ENCODE measurements at places on chromosomes 3 and 15.

DNA sequence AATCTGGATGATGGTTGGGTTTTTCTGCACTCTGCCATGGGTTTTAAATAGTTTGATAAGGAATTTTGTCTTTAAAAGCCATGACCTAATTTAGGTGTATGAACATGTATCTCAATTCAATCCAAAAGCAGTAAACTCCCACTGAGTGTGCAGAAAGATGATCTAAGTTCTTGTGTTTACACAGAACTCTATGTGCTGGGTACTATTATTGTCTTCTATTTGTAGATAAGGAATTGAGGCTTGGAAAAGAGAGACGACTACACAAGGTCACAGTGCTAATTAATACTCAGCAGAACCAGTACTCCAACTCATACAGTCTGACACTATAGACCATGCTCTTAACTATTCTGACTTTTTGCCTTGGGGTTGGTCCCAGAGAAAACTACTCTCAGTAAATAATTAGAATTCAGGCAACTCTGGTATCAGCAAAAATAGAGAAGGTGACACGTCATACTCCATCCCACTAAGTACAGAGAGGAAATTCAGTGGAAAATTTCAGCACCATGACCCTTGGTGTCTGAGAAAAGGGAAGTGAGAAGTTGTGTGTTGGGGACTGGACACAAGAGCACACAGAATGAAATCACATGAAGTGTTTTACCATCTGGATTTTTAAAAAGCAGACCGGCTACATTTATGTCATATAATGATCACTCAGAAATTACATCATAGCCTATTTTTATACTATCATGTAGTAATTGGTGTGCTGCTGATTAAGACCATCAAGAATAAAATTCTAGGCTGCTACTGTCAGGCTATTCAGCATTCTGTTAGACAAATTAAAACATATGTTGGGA is 18.3 kb upstream of the MYH15 start:
- no peak for DNase-seq

DNA sequence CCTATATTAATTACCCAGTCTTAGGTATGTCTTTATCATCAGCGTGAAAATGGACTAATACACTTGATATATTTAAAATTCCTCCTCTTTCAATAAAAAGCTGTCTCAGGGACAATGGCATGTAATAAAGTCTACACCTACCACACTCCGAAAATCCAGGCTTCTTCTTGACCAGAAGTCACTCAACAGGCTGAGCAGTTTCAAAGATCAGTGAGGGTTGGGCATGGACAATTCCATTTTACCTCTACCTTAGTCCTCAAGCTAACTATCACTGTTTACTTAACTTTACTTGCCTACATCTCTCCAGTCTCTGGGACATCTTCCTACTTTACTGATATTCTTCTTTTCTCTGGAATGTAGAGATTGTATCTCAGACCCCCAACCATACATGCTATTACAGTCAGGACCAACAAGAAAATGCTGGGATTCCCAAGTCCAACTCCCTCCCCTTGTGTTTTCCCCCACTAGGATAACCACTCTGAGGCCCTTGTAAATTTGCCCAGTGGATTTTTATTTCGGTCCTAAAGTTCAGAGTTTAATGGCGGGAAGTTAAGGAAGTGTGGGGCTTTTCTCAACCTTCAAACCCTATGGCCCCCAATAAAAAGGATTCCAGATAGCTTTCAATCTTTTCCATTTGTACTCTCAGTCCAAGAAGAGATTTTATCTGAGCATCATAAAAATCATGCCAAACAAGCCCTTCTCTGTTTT is 137.1 kb upstream of the TSC22D2 start:
- no peak for DNase-seq

DNA sequence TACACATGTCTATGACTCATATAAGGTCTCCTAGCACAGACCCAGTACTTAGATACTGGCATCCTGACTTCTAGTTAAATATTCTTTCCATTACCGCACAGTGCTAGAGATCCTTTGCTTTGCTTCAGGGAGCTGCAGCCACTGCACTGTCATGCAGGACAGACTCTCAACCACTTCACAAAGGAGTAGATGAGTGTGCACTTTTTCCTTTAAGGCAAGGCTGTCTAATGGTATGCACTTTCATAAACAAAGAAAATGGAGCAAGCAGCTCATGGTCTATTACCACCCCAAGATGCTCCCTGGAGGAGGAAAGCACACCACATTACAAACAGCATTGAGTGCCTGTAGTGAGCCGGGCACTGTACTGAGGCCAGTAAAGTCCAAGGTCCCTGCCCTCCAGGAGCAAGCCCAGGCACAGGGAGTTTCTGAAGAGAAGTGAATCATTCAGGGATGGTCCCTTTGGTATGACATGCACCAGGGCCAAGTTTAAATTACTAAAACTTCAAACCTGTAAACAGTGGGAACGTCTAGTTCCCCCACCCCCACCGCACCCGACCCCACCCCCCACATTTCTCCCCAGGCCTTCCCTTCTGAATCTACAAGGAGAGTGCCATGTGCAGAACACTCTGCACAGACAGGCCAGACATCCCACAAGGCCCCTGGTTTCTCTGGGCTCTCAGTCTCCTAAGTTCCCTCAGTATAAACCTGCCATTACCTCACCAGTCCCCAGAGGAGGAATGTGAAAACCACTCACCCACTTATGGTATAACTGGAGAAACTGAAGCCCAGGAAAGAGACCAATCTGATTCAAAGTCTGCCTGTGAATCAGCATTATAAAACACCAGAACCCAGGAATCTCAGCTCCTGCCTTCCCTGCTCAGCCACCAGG is 107.8 kb upstream of the BCL6 start:
- DNase-seq: no peak

DNA sequence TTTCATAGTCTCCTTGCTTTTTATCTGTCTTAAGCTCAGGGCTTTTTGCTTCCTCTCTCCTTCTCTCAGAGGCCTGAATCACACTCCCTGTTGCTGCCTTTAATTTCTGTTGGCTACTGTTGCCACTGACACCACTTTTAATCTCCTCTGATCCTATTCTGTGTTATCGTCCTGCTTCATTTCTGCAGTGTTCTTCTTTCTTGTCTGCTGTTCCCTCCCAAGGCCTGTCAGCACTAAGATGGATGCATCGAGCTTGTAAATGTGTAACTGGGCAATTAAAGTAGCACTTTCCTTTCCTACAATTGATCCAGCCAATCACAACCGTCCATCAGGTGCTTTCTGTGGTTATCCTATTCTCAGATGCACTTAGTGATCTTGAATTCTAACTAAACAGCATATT is 71.3 kb upstream of the VEPH1 start:
- DNase-seq: no peak

DNA sequence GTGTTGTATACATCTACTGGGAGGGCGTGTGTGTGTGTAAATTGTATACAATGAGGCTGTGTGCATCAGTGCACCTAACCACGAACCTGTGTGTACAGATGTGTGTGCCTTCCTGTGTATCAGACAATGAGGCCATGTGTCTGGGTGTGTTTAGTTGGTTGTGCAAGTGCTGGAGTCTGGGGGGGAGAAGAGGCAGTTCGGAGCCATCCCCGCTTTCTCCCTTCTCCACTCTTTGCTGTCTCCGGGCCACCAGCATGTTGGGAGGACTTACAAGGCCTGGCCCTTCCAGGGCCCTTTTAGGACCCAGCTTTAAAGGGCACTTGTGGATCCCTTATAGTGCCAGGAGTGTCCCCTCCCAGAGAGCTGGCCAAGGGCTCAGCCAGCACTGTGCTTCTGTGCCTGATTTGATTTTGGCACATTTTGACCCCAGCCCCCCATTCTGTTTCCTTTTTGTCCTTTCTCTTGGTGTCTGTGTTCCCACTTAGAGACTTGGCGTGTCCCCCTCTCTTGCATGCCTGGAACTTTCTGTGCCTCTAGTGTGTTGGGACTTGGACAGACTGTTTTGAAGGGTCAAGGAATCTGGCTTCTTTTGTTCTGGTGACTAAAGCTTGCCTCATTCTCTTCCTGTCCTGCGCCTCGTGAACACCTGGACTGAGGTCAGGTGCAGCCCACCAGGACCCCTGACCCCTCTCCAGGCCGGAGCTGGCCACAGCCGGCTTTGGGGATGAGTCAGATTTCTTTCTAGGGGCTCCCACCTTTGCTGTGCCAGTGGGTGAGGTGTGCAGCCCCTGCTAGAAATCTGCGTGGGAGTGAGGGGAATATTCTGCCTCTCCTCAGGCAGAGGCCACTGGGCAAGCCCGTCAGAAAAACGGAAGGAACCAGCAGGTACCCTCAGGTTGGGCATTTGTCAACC is 1.5 kb downstream of the CTDSPL start:
- DNase-seq: peak; percentile 34

Data from NCI-H524 (cell line).